Foreskin fibroblast (primary cell): ENCODE measurements at places on chromosomes 12 and 14.

DNA sequence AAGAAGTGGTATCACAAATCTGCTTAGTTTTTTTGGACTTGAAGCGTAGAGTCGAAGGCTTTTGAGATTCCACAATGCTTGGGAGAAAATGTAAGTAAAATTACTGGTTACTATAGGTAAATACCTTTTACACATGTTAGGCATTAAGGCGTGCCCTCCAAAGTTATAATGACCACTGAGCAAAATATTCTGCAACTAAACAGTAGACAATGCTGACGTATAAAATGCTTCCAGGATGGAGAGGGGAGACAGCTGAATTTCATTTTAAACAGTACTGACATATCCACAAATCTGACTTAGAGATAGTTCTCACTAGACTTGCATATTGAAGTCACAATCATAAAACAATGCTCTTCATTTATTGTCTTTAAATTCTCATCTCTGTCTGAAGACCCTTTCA is 144.5 kb upstream of the DCN start:
- peak; percentile 16 for DNase-seq

- DNase-seq, result peak; percentile 70
These were observed 5.2 kb downstream of the IRF2BPL start for GRCh38 chr14:77023001-77023996.

GRCh38 chr12:84308211-84308610 is 604.4 kb downstream of the SLC6A15 start:
- no peak for DNase-seq

GRCh38 chr12:30989754-30990153 is 63.2 kb downstream of the TSPAN11 start:
- peak; percentile 41 for DNase-seq

GRCh38 chr12:27221625-27222387 is 22.3 kb upstream of the STK38L start:
- DNase-seq, result no peak

DNA sequence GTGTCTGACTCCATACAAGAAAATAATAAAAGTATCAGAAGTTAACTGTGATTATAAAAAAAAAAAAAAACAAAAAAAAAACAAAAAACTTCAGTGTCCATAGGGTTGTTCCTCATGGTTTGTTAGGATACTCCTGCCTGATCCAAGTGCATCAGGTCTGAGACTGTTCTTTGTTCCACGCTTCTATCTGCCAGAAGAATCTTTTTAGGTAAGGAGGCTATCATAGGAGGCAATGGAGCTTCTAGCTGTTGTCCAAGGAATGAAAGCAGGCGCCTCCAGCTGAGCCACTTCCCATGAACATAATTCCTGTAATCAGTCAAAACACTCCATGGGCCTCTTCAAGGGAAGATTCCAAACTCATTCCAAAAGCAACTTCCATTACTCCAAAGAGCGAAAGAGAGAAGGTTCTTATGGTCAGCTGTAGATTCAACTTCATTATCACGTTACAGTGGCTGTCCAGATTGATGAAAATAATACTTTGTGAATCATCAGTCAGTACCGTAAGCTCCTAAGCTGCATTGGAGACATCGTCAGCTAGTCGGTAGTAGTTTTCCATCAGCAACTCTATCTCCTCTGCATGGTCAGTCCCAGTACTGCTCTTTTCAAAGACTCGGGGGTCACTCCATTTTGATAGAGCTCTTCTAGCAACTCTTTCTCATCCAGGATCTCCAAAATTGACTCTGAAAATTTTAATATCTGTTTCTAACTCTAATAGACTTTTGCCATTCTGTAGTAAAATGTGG is 9.7 kb downstream of the TBC1D15 start:
- no peak for DNase-seq

GRCh38 chr14:67523764-67524633 is 9.1 kb upstream of the PLEKHH1 start:
- DNase-seq, result no peak

DNA sequence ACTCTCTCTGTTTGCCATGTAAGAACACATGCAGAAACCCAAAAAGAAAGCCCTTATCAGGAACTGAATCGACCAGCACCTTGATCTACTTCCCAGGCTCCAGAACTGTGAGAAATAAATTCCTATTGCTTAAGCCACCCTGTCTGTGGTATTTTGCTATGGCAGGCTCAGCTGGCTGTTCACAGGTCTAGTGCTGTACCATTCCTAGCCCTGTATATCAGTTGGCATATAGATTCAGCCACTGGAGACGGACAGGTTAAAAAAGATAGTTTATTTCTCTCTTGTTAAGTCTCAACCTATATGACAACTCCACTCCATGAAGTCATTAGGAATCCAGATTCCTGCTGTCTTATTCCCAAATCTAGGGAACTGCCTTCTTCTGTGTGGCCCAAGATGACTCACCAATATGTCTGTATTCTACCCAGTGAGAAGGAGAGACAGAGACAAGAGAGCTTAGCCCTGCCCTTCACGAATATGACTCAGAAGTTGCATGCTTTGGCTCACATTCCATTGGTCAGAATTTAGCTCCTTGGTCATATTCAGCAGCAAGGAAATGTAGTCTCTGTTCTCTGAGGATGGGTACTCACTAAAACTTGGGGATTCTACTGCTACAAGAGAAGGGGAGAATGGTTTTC is 57.0 kb downstream of the PLEKHG7 start:
- DNase-seq, result peak; percentile 87

DNA sequence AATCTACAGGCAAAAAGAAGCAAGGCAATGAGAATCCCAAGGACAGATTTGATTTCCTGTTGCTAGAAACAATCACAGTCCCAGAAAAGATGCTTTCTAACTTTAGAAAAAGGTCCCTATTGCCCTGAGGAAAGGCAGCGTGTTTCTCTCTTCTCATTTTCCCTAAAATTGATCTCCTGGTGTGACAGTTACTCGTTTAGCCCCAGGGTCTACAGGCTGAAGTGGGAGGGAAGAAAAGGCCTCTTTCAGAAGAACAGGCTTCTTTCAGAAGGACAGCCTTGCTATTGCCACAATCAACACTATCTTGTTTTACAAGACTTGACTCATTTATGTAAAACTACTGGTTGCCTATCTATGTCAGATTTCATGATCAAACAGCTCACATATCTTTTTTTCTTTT is 121.8 kb upstream of the OR4E1 start:
- DNase-seq, result no peak

- DNase-seq, result no peak
These were observed 170.5 kb downstream of the IPO8 start for GRCh38 chr12:30525171-30525570.

- peak; percentile 32 for DNase-seq
These were observed 38.5 kb downstream of the CATSPERB start for GRCh38 chr14:91693346-91693745.

DNA sequence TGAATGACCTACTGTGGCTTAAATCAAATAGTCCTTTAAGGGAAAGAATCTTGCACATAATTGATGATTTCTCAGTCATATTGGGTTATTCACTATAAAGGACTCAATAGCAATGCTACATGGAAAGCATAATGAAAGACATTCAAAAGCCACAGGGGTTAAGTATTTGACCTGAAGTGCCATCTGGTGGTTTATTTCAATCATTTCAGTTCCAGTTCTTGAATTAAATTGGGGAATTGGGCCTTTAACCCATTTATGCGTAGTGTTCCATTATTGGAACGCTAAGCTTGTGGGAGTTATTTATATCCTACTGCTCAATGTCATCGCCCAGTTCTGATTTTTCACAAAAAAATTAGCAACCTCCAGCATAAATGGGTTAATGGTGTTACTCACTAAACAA is 41.3 kb upstream of the C12orf71 start:
- no peak for DNase-seq

GRCh38 chr14:67856827-67857226 is 37.2 kb downstream of the RAD51B start:
- DNase-seq, result no peak

GRCh38 chr12:92338102-92338501 is 192.5 kb upstream of the BTG1 start:
- DNase-seq, result no peak

GRCh38 chr14:36579573-36580140 is 2.8 kb downstream of the NKX2-8 start:
- no peak for DNase-seq
